ENCODE measurements at places on chromosomes 1 and 21.
A peak's percentile ranks its signal among the peaks of the same experiment; 100 is the strongest.

GRCh38 chr1:239617731-239618130 lies 231.4 kb downstream of the CHRM3 start:
- H3K4me3 ChIP-seq: no peak overlapping the region
- no peaks in the 10 kb centered on the region for H3K27me3 ChIP-seq
- no peaks in the 10 kb centered on the region for H3K36me3 ChIP-seq
- no peak for DNase-seq

GRCh38 chr21:35329940-35330660 lies 281.0 kb upstream of the RUNX1 start:
- H3K27me3 ChIP-seq: no peaks in the 10 kb centered on the region
- no peak overlapping the region for H3K27ac ChIP-seq
- no peaks in the 10 kb centered on the region for H3K36me3 ChIP-seq
- no peaks in the 10 kb centered on the region for H3K4me1 ChIP-seq

DNA sequence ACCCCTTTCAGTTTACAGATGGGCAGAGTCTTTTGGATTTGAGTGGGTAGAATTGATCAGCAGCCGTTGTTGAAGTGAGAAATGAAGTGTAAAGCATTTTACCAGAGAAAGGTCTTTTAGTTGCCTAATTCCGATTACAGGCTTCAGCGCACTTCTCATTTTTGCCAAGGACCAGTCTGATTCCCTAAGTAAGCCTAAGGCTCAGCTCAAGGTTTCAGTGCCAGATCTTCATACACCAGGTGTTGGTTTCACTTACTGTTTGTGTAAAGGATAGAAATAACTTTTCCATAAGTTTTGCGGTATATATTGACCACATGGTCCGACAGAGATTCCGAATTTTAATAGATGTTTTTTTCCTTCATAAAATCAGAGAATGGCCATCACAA lies 83.9 kb upstream of the BMP8A start:
- DNase-seq: no peak
- H3K36me3 ChIP-seq: peaks cover 3% of the 10 kb centered on the region
- no peaks in the 10 kb centered on the region for H3K27me3 ChIP-seq

- DNase-seq: no peak
- no peaks in the 10 kb centered on the region for H3K36me3 ChIP-seq
- no peak overlapping the region for H3K4me3 ChIP-seq
- no peaks in the 10 kb centered on the region for H3K4me1 ChIP-seq
Measured at GRCh38 chr1:152739841-152740240, 18.0 kb upstream of the KPRP start.

GRCh38 chr1:202967684-202968281 lies 726 bp upstream of the CYB5R1 start:
- no peaks in the 10 kb centered on the region for H3K27me3 ChIP-seq
- peaks cover 28% of the 10 kb centered on the region for H3K4me1 ChIP-seq
- H3K4me3 ChIP-seq: peak overlapping the region; percentile 89

DNA sequence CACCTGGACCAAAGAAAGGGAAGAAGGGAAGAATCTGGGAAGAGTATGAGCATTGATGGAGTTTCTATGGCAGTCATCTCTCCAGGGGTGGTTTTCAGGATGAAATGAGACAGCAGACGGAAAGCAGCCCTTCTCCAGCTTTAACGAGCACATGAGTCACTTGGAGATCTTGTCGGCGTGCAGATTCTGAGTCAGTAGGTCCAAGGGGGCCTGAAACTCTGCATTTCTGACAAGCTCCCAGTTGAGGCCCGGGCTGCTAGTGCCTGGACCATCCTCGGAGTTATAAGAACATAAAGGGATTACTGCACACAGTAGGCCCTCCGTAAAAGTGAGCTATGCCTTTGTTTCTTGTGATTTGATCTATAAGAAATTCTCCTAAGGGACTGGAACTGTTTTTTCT lies 17.6 kb downstream of the HSPG2 start:
- H3K27ac ChIP-seq: no peak overlapping the region
- DNase-seq: no peak
- no peaks in the 10 kb centered on the region for H3K27me3 ChIP-seq
- no peak overlapping the region for H3K4me3 ChIP-seq
- H3K4me1 ChIP-seq: no peaks in the 10 kb centered on the region
- no peaks in the 10 kb centered on the region for H3K36me3 ChIP-seq

- peaks cover 4% of the 10 kb centered on the region for H3K27me3 ChIP-seq
- H3K4me3 ChIP-seq: no peak overlapping the region
- no peaks in the 10 kb centered on the region for H3K36me3 ChIP-seq
- no peak for DNase-seq
- H3K27ac ChIP-seq: no peak overlapping the region
Measured at GRCh38 chr1:31523769-31524168, 52.5 kb upstream of the TINAGL1 start.

DNA sequence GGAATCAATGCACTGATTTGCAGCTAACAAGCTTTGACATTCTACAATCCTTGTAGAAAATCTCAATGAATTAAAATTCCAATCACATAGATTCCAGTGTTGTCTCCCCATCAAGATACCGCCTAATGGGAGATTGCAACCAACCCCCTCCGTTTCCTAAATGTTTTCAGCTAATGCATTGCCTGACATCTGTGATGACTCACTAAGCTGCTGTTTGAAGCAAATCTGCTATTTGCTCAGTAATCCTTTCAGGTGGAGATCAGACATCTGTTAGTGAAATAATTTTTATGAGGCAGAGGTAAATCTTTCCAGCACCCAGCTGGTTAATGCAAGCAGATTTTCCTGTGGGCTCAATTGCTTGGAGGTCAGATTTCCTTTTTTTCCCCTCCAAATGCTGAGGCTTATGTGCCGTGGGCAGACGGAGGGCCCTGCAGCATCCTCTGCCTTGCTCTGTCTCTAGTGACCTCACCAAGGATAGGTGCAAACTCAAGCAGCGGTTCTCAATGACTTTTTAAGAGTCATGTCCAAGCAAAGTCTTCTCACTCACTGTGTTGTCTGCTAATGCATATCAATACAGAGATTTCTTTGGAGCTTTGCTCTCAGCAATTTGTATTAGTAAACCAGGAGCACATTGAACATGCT lies 91.1 kb upstream of the RAB3GAP2 start:
- H3K36me3 ChIP-seq: no peaks in the 10 kb centered on the region
- H3K27me3 ChIP-seq: no peaks in the 10 kb centered on the region
- H3K4me3 ChIP-seq: no peak overlapping the region
- H3K4me1 ChIP-seq: no peaks in the 10 kb centered on the region
- H3K27ac ChIP-seq: no peak overlapping the region
- DNase-seq: no peak

DNA sequence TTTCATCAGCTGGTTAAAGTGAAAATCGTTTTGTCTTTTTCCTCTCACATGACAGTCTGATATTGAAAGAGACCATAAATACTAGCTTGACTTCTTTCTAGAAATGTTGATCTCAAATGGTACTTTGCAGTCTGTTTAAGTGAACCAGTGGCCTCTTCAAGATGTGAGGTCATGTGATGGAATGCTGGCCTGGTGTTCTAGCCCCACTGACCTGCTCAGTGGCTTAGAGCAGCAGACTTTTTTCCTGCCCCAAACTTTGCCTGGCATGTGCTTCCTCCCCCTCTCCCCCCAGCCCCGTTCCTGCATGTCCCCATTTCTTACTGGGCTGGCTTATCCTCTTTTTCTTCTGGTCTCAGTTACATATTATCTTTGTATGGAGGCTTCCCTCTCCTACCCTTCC lies 34.3 kb downstream of the ZYG11A start:
- H3K36me3 ChIP-seq: no peaks in the 10 kb centered on the region
- no peaks in the 10 kb centered on the region for H3K4me1 ChIP-seq
- no peak for DNase-seq
- no peak overlapping the region for H3K27ac ChIP-seq

DNA sequence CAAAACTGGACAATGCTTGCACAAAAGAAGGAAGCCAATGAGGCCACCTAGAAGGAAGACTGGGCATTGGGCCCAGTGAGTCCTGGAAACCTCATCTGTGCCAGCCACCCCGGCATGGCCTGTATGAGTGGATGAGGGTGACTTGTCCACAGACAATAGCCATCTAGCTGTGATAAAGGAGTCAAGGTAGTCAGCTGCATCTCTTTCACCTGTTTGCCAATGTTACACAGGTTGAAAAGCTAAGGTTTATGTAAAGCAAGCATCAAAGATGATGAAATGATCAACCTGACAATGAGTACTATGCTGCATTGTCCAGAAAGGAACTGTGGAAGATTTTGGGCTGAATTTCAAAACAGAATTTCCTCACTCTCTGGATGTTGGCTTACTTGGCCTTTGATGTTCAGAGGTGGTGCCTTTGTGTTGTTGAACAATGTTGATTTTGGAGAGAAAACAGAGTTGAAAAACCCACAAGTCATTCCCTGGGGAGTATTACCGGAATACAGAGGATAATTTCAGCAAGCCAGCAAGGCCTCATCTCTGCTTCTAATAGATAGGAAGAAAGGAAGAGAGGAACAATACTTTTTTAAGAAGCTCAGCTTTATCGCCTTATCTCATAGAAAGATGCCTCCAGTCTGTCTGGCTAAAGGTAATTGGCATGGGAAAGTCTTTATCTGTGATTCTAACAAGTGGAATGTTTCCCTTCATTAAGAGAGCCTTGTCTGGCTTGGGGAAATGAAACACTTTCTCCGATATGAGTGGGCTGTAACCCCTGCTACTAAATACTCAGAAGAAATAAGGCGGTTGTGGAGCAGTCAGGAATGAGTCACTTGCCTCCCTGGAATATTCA lies 11.4 kb upstream of the SELE start:
- H3K36me3 ChIP-seq: no peaks in the 10 kb centered on the region
- no peaks in the 10 kb centered on the region for H3K27me3 ChIP-seq
- no peak overlapping the region for H3K27ac ChIP-seq
- no peaks in the 10 kb centered on the region for H3K4me1 ChIP-seq

DNA sequence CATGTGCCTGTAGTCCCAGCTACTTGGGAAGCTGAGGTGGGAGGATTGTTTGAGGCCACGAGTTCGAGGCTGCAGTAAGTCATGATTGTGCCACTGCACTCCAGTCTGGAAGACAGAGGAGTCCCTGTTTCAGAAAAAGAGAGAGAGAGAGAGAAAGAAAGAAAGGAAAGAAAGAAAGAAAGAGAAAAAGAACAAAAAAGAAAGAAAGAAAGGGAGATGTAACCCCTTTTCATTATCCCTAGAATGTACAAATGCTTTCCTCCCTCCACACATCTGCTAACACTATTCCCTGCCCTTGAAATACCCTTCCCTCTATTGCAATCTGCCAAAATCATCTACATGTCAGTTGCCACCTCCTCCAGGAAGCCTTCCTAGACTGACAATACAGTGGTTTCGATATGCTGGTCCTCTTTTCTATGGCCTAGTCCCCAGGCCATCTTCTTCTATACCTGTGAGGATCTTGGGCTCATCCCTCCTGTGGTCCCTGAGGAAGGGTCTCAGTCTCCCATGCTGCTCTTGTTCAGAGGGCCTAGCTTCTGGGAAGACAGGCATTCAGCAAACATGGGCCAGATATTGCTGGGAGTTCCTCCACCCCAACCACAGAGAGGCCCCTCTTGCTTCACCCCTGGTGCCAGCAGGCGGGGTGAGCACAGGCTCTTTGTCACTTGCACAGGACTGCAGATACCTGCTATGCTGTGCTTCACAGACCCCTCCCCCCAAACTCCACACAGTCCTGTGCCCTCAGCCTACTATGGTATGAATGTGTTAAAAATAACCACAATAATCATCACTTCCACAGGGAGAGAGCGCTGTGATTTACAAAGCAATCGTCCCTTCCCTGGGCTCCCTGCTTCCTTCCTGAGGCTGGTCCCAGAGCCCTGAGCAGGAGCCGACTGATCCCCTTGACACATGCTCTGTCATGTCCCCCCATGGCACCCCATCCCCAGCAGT lies 14.1 kb downstream of the ADGRB2 start:
- no peaks in the 10 kb centered on the region for H3K36me3 ChIP-seq
- no peak overlapping the region for H3K27ac ChIP-seq
- H3K27me3 ChIP-seq: no peaks in the 10 kb centered on the region
- H3K4me3 ChIP-seq: no peak overlapping the region

GRCh38 chr1:30977105-30977504 lies 68.5 kb upstream of the SDC3 start:
- H3K4me1 ChIP-seq: no peaks in the 10 kb centered on the region
- peaks cover 56% of the 10 kb centered on the region for H3K36me3 ChIP-seq

- no peak for DNase-seq
- H3K27ac ChIP-seq: no peak overlapping the region
- no peaks in the 10 kb centered on the region for H3K36me3 ChIP-seq
- H3K27me3 ChIP-seq: peaks cover 12% of the 10 kb centered on the region
- peaks cover 12% of the 10 kb centered on the region for H3K4me1 ChIP-seq
Measured at GRCh38 chr1:34165422-34165921, 442 bp upstream of the CSMD2 start.

DNA sequence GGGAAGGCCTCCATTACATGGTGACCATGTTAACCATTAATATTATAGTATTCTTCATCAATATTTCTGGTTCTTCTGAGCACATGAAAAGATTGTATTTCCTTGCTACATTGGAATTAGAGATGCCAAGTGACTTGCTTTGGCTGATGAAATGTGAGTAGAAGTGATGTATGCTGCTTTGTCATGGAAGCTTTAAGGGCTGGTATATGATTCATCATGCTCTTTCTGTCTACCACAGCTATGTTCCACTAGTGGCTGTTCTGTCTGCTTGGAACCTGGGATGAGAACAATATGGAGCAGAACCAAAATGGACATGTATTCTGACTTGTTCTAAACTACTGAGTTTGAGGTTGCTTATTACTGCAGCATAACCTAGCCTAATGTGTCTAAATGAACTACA lies 163.3 kb downstream of the TM2D1 start:
- no peak for DNase-seq
- H3K4me1 ChIP-seq: no peaks in the 10 kb centered on the region
- H3K27me3 ChIP-seq: no peaks in the 10 kb centered on the region
- H3K4me3 ChIP-seq: no peak overlapping the region
- no peaks in the 10 kb centered on the region for H3K36me3 ChIP-seq

DNA sequence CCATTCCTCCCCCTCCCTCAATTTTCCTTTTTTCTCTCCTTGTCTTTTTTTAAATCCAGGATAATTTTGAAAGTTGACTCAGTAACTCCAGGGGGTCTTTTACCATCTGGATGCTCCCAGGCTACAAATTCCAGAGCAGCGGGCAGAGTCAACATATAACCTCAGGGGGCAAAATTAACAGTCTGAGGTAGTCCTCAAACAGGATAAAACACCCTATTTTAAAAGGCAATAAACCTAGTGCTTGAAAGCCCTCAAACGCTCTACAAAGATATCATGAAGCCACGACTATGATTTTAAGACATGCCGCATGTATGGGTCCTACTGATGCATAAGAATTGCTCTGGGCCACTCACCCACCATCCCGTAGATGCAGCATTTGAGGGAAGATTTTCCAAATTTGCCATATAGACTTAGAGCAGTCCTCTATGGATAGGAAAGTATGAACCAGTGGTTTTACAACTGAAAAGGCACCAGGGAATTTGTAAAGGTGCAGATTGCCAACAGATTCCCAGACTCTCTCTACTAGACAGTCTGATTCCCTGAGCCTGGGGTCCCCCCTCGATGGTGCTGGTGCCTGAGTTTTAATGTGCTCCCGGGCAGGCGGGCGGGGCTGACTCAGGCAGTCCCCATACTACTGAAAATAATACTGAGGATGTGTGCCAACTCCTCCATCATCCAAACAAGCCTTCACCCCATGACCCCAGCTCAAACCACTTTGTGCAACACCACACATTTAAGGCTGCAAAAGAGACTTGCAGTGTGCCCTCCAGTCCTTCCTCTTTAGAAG lies 37.2 kb downstream of the PTPN14 start:
- H3K4me3 ChIP-seq: no peak overlapping the region
- H3K27me3 ChIP-seq: peaks cover 9% of the 10 kb centered on the region
- peaks cover 10% of the 10 kb centered on the region for H3K4me1 ChIP-seq
- no peak overlapping the region for H3K27ac ChIP-seq

Data from T-cell (primary cell).